Kasumi-1 (cell line): ENCODE measurements at places on chromosomes 4 and X.

DNA sequence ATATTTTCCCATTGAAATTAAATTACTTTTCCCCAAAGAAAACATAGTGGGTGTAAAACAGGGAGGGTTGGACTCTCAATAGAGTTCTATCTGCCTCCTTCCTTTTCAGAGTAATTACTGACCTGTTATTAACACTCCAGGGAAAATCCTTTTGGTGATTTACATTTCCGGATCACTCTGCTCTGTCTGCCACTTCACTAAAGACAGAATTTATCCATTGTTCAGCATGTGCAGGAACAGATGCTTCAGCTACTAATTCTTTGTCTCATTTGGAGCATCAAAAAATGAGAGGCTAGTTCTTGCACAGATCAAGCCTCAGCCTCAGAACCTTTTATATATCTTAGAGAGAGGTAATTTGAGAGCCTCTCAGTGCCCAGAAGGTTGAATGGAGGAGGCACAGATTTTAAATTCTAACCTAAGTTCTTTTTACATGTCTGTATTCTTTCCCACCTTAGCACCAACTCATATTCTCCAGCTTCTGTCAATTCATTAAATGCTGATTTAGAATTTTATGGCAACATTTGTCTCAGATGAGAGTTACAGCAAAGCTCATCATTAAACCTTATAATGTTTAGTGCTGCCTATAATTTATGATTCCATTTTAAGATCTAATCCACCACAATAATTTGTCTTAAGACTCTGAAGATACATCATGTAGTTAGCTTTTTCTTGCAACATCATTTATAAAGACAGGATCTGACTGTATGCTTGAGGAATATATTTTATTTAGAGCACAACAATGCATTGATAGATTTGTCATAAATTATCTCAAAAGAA is 1494.4 kb downstream of the STIM2 start:
- no peak for DNase-seq

GRCh38 chr4:81085291-81085690 is 54.8 kb downstream of the BMP3 start:
- DNase-seq = no peak

DNA sequence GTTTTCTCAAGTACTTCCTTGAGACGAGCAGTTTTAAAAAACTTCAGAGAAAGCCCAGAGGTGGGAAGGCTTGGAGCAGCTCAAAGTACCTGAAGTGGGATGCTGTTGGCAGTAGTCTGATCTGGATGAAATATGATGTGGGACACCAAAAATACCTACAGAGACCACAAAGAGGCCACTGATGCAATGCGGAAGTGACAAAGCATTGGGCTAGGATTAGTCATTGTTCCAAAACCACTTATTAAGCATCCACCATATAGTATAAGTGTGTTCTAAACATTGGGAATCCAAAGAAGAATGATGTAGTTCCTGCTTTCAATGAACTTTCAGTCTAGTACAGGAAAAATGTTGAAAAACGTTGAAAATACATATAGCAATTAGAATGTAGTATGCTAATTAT is 386.1 kb upstream of the CNKSR2 start:
- peak; percentile 37 for DNase-seq

DNA sequence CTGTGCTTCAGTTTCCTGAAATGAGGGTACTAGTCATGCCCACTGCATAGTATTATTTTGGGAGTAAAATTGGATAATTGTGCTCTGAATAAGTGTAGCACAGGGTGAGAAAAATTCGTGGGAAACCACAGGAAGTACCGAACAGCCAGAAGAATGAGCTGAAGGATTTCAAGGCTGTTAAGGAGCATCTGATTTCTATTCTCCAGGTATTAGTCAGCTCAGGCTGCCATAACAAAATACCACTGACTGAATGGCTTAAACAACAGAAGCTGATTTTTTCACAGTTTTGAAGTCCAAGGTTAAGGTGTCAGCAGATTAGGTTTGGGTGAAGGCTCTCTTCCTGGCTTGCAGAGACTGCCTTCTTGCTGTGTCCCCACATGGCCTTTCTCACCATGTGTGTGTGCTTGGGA is 41.9 kb downstream of the WWC2 start:
- DNase-seq = no peak

DNA sequence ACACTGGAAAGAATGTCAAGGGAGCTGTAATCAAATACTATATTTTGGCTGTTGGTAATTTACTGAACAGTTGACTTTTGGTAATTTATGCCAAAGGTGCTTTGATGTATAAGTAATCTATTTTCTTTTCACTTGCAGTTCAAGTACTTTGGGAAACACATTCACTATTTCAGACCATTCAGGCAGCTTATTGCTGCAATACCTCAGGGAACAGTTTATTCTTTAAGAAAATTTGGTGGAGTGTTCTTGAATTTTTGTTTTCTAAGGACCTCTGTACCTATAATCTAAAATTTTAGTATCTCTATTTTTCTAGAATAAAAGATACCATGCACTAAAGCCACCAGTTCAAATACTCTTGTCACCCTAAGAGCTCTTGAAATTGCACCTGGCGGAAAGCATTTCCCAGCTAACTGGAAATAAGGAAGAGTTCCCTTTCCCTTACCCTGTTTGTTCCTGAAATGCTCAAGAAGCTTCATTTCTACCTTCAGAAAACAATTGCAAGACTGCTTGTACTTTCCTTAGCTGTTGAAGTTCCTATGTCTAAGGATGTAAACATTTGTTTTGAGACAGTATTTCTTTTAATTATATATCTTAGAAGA is 633.5 kb upstream of the FAT1 start:
- no peak for DNase-seq

DNA sequence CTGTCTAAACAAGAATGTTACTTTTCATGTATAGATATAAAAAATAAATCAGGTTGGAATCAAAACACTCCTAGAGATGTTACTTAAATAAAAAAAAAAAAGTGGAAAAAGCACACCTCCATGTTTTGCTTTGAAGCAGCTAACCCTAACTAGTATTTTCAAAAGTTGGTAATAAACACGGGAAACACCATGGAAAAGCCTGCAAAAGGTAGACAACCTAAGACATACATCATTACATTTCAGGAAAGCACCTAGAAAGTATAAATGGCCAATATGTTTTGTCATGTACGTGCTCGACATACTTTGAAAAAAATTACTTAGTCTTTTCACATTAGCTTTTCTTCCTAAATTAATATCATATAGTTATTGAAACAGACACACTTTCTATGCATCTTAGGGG is 130.1 kb upstream of the SH3RF1 start:
- no peak for DNase-seq

GRCh38 chrX:18566748-18567147 is 105.2 kb downstream of the RS1 start:
- DNase-seq = no peak

GRCh38 chrX:111086591-111087006 is 9.4 kb upstream of the PAK3 start:
- DNase-seq = no peak

GRCh38 chr4:136861091-136861490 is 671.2 kb downstream of the PCDH18 start:
- DNase-seq = no peak

- no peak for DNase-seq
Observed at GRCh38 chrX:31546126-31546525, 474.3 kb upstream of the FTHL17 start.

GRCh38 chr4:1291091-1291490 is 1.4 kb downstream of the MAEA start:
- no peak for DNase-seq

DNA sequence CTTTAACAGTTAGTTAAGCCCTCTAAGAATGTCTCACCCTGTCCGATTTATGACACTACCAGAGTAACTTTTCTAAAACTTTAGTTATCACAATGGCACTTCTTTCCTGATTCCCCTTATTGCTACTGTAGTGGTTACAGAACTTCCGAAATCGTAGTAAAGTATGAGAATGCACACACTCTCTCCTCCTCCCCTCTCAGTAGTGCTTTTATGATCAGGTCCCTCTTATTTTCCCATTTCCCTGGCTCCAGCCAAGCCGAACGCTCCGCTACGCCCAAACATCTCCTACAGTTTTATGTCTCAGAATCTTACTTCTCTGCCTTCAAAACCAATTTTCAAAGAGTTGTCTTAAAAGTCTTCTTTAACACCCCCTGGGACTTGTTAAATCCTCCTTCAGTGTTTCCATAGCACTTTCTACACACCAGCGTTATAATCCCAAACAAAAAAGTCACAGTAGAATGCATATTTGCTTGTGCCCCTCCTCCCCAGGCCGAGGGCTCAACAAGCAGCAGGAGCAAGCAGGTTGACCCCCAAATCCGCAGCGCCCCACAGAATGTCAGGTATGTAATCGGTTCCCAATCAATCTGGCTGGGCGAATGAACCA is 671 bp downstream of the HPF1 start:
- peak; percentile 26 for DNase-seq

DNA sequence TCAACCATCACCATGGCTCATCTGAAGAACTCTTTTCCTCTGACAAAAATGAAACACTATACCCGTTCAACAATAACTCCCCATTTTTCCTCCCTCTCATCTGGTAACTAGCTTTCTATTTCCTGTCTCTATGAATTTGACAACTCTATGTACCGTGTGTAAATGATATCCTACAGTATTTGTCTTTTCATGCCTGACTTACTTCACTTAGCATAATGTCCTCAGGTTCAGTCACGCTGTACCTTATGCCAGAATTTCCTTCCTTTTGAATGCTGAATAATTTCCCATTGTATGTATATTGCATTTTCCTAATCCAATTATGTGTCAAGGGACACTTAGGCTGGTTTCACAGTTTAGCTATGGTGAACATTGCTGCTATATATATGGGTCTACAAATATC is 18.2 kb downstream of the MAGEA9 start:
- no peak for DNase-seq

DNA sequence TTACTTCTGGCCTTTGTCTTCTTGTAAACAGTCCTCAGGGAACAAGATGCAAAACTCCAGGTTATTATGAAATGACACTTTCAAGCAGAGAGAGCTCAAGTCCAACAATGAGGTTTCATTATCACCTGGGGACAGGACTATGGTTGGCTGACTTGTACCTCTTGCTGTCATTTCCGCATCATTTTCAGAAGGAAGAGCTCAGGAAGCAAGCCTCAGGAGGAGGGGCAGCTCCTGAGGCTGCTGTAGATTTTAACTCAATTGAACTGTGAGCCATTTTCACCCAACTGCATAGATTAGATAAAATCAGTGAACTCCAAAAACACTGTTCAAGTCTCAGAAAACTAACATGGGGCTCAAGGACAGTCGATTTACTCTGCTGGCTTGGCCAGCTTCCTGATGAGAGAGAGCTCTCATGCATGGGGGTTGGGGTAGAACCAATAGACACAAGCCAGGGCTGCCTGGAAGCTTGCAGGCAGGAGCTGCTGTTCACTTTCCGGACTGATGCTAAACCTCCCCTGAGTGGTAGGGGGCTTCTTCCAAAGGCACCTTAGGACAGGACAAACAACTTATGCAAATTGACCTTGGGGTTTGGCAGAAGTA is 23.6 kb downstream of the TMEM255A start:
- DNase-seq = no peak
